Osteoblast (primary cell): ENCODE measurements at places on chromosomes 11 and 22. TPM values are rescaled to one million over a fixed set of nuclear protein-coding genes. Genes with fewer than 3 reads are reported as not detected.

DNA sequence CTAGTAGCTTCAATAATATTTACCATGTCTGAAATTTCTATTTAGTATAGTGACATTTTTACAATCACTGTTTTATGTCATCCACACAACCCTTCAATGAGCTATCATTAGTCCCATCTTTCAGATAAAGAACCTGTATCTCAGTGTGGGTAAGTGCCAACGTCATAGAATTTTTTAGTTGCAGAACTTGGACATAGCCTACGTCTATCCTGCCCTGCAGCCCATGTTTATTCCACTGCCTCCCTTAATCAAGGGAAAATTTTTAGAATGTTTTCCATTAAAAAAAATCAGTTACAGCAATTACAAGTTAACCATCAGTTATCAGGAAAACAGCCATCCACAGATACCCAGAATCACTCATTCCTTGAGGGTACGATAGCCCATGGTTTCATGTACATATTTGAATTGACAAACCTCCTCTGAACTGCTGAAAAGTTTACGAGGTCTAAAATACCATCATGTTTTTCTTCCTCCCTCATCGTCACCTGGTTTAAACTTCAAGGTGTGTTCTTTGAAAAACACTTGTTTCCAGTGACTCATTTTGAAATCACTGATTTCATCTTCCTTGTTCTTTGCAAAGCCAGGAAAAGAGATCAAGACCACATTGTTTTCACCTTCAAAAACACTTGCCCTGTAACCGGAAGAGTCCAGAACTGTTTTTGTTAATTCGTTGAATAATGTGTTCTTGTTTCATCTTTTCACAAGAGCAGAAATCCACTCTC is 100.9 kb downstream of the FAM76B start:
- DNase-seq = no peak

- no peak for DNase-seq
Observed at GRCh38 chr11:122754553-122755322, 83.6 kb upstream of the CRTAM start.

DNA sequence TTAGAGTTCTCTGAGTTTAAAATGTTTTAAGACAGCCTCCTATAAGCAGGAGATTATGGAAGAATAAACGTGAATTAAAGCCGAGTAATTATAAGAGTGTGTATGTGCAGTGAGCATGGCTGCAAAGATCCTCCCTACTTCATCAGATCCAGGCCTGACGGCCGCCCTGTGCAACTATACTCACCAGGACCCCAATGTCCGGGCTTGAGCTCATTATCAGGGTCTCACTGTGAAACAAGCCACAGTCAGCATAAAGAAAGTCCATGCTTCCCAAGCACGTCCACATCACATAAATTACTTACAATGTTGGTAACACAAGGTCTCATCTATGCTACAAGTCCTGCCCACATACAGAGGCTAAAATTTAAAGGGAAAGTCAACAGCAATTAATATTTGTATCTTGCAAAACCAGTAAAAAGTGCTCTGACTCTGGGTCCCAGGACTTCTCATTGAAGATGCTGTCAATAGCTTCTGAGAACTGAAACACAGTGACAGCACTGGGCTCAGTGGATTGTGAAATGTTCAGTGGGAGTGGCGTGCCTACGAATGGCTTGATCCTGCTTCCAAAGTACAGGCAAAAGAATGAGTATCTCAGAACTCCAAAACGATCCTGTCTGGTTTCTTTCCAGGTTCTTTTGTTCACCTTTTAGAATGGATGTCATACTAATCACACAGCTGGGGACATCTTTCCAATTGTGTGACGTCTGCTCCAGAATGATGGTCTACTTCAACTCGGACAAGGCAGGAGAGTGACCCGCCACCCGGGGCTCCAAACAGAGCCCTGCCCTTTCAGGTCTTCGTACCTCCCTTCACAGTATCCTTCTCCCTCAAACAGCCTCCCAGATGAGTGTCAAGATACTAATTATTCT is 72.1 kb upstream of the ARFGAP3 start:
- DNase-seq = peak; percentile 82

GRCh38 chr11:28243581-28243980 is 135.4 kb downstream of the METTL15 start:
- DNase-seq = peak; percentile 59

Gene MUC6
- total RNA-seq = not detected in 2 replicates

Gene OPCML
- 0.36 and 5.9 TPM in 2 replicates for total RNA-seq

DNA sequence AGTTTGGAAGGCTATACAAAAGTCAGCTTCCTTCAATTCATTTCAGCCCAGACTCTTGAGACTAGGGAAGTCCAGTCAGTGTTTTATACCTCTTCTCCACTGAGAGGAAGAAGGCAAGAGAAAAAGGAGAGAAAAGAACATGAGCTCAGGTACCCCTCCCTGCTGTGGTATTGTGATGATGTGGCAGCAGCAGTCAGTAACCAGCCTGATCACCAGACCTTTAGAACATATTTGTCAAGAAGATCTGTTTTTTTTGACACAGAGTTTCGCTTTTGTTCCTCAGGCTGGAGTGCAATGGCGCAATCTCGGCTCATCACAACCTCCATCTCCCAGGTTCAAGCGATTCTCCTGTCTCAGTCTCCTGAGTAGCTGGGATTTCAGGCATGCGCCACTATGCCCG is 21.2 kb upstream of the RPS13 start:
- DNase-seq = no peak

DNA sequence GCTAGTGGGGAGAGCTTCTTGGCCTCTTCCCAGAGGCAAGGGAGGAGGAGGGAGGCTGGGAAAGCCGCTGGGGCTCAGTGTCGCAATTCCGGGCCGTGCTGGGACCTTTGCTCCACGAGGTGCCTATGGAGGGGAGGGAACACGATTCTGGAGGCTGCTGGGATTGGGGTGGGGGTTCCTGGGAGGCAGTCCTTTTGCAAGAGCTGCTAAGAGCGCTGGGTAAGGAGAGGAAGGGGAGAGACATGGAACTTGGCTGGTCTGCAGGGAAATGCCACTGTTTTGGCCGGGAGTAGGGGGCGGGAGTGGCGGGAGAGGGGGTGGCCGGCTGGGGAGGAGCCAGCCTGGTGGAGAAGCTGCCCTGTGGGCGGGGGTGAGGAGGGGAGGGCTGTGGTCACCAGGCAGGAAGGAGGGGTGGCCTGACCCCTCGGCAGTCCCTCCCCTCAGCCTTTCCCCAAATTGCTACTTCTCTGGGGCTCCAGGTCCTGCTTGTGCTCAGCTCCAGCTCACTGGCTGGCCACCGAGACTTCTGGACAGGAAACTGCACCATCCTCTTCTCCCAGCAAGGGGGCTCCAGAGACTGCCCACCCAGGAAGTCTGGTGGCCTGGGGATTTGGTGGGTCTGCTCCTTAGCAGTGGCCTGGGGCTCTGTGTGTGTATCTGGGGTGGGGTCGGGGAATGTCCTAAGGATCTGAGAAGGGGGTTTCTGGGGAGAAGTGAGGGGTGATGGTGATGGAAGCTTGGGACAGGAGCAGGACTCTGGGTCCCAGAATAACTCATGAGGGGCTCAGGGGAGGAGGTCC is at the start of gene NR1H3:
TSS of gene NR1H3 (plus strand) at position 480 of the 800 bp plus-strand sequence. CDS start 1,221 bp downstream, outside the sequence.
- peak; percentile 95 for DNase-seq

GRCh38 chr11:127226380-127226779 is 225.8 kb upstream of the KIRREL3 start:
- no peak for DNase-seq

Gene RAG2
- total RNA-seq = not detected in 2 replicates

DNA sequence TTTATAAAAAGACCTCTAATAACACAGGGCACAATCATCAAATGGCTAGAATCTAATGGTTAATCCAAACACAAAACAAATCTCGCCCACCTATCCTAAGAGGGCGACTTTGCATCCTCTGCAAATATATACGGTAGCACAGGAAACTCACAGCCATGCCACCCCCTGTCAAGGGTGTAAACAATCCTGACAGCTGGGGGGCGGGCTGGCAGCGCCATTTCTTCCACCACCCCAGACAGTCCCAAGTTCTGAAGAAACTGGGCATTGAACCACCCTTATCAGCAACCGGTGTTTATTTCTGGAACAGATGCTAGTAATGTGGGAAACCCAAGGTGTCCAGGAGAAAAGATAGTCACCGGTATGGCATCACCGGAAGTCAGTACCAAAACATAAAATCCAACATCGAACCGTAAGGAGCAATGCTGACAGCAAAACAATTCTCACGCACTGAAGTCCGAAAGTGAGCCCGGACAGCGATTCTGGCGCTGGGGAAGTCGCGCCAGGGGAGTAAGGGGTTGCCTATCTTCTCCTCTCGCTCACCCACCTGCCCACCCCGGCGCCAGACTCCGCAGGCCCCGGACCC is 825 bp downstream of the FBXO3 start:
- peak; percentile 53 for DNase-seq

DNA sequence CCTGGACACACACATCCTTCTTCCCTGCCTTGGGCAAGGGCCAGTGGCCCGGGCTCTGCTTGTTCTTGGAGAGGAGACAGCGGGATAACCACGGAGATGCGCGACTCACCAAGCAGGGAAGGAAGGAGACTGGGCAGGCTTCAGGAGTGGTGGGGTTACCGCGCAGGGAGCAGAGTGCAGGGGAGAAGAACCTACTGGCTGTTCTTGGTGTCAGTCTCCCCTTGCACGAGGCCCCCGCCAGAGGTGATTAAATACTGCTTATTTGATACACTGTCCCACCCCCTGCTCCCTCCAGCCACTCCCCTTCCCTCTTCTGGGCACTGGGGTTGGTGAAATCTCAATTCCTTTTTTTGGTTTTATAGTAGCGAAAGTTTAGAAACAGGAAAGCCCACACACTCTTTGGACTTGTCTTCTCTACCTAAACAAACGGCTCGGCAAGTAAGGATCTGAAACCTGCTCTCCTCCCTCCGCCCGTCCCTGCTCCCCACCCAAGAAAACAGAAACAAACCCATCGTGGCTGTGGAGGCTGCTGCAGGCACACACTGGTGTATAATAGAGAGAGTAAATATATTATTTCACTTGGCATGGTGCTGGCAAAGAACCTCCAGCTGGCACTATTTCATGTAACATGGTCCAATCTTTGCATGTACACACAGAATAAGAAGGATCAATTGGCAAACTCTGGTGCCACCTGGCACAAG is 10.8 kb downstream of the LARGE2 start:
- peak; percentile 71 for DNase-seq

Gene PIWIL4
- total RNA-seq = 1.8 and 2.1 TPM in 2 replicates
